Amniotic stem cell (primary cell): ENCODE measurements at places on chromosomes 2 and 18.

DNA sequence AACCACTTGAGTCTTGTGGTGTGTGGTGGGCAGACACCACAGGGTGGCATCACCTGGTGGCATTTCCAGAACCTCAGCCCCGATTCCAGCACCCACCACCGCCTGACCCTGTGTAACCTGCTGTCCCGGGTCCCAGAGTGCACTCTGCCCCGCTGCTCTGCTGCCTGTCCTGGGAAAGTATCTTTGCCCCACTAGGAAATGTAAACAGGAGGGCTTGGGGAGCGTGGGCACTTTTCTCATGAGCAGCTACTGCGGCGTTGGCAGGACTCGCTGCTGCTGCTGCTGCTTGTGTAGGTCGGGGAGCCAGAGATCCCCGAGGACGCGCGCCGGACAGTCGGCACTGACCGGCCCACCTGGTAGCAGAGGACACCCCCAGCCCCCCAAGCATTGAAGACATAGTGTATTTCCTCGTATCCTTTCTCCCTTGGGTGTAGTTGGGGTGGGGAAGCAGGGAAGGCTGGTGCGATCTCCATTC, 13.4 kb downstream of the DTYMK start:
- no peak for DNase-seq

DNA sequence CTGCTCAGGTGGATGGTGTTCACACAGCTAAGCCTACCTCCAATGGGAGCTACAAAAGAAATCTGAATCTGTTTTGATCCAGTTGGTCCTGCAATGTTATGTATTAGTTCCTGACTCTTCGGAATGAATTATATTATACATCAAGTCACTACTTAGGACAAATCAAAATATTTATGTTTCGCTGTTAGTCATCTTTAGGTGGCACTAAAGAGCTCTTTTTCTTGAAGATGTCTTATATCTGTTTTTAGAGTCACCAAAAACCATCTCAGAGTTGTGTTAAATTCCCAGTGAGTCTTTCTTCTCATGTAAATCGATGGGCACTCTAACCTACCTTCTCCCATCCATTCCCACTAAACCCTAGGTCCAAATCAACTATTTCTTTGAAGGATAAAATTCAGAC, 2.2 kb downstream of the DNER start:
- DNase-seq = no peak

DNA sequence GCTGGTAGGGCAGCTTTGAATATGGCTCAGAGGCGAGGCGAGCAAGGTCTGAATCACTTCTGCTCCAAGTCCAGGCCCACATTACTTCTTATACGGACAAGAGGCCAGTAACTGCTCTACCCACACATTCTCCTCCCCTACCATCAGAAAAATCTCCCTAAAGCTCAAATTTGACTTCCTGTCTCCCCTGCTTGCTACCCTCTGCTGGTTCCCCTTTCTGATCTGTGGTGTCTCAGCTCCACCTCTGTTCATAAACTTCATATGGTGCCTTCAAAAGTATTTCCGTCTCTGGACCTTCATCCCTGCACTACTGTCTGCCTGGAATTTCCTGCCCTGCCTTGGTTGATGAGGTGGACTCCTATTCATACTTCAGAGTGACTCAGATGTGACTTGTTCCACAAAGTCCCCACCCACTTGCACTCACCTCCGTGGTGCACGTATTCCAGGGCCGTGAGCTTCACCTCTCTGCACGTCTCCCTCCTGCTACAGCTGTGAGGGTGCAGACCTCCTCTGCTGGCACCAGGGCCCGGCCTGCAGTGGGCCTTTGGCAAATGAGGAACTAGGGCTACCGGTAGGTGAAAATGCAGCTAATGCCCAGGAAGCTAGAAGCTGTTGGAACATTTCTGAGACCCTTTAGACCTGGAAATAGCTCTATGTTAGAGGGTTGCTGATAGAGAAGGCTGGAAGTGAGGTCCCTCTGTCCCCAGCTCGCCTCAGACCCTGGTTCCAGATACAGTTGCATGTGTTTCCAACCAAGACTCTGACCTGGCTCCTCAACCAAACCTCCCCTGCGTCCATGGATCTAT, 24.6 kb upstream of the KCMF1 start:
- DNase-seq = peak; percentile 67

GRCh38 chr2:62293490-62294271, 97.8 kb downstream of the B3GNT2 start:
- DNase-seq = no peak

GRCh38 chr2:230953845-230954244, 28.8 kb upstream of the GPR55 start:
- DNase-seq = no peak

DNA sequence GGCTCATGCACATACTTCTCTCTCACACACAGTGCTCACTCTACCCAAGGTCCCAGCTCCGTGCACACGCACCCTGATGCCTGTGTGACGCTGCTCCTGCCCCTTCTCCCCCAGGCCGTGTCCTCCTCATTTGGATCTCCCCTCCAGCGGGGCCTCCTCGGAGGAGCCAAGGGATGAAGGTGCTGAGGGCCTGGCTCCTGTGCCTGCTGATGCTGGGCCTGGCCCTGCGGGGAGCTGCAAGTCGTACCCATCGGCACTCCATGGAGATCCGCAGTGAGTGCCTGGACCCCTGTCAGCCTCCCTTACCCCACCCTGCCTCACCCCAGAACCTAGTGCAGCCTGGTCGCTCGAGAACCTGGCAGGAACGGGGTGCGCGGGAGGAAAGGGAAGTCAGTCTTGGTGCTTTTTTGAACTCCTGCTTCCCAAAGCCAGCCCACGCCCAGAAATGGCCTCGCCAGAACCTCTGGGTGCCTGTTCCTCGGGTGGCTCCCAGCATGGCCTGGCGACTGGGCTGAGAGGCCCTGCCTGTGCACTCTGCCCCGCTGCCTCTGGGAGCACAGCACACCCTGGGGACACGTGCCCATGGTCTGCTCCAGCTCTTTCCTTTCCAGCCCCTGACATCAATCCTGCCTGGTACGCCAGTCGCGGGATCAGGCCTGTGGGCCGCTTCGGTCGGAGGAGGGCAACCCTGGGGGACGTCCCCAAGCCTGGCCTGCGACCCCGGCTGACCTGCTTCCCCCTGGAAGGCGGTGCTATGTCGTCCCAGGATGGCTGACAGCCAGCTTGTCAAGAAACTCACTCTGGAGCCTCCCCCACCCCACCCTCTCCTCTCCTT, at the start of gene PRLH:
TSS of gene PRLH (plus strand) at position 174 of the 835 bp plus-strand sequence. CDS start at position 174, 0 bp downstream.
- no peak for DNase-seq

DNA sequence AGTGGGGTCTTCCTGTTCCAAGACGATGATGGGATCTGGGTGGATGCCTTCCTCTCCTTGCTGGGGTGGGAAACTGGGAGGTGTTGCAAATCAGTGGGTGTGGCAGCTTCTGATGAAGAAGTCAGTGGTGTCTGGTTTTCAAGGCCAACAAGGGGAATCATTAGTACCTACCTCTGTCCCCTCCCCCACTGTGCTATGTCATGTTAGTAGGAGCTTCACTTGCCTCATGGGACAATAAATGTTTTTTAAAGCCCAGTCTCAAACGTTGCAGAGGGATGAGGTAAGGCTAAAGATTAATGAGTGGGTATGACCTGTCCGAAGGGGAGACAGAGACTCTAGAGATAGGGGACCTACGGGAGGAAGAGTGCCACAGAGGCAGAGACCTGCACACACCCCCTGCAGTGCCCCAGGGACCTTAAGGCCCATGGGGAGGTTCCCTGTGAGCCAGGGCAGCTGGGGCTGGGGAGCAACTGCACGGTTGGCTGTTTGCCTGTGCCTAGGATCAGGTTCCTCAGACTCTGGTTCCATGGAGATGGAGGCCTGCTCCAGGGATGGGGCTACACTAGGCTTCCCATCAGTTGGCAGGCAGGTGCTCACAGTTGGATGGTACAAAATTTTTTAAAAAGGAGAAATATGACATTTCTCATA, 37.8 kb upstream of the SLC1A4 start:
- DNase-seq = no peak

DNA sequence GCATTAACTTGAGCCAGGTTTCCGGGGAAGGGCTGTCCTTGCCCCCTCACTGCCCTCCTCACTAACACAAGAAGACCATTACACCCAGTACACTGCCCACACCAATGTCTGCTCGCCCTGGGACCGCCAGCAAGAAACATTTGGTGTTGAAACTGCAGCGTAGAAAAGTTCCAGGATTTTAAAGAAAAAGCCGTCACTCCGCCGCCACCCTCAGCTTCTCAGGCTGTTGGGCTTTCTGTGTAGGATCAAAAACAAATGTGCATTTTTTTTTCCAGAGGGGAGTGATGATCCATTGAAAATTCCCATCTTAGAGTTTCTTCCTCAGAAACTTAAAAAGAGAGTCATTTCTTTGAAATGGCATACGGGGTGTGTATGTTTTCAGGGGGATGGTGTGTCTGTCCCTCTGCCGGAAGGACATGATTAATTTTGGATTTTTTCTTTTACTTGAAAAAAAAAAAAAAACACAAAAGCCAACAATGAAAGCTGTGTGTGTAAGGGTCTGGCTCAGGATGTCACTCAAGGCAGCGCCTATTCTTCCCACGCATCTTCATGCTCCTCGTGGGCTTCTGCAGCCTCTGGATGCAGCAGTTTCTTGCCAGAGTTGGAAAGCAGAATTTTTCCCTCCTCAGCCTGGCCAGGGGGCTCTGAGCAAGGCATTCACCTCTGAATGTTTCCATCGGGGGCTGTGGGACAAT, 184.9 kb downstream of the GLI2 start:
- DNase-seq = no peak

- DNase-seq = peak; percentile 83
Observed at GRCh38 chr2:216583147-216583546, 50.1 kb upstream of the IGFBP2 start.

- DNase-seq = no peak
Observed at GRCh38 chr2:49241991-49242390, 87.7 kb upstream of the FSHR start.

DNA sequence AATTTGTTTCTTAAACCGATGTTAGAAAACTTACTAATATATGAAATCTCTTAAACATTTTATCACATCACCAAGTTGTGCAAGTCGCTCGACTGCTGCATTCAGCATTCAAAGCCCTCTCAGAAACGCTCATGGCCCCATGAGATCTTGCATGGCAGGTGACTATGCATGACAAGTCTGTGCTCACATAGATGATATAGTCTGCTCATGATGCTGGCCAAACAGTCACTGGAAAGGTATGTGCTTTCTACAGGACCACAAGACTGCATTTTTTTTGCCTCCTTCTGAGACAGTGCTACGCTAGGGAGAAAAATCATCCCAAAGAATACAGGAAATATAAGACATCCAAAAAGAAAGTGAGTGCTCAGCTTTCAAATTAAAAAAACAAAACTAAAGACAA, 98.3 kb upstream of the ZBTB14 start:
- no peak for DNase-seq

GRCh38 chr2:195338856-195339255, 318.2 kb upstream of the SLC39A10 start:
- no peak for DNase-seq

DNA sequence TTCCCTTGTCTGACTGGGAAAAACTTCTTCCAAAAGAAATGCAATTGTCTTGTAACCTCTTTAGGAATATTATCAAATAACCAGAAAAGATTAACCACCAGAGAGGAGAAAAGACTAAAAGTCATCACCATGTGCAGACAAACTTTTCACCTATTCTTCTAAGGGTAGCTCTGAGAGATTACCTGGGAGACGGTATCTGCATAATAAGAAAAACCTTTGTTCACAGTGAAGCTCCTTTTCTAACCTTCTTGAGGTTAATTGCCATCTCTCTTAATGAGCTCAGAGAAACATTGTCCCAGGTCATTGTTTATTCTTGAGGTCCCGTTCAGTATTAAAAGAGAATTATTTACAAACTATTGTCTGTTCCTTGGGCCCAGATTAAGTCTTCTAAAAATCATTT, 1091.2 kb upstream of the LRRTM1 start:
- no peak for DNase-seq

- no peak for DNase-seq
Observed at GRCh38 chr2:204628926-204629712, 83.8 kb downstream of the PARD3B start.

GRCh38 chr2:101205521-101206479, 46.9 kb upstream of the CNOT11 start:
- DNase-seq = peak; percentile 77

DNA sequence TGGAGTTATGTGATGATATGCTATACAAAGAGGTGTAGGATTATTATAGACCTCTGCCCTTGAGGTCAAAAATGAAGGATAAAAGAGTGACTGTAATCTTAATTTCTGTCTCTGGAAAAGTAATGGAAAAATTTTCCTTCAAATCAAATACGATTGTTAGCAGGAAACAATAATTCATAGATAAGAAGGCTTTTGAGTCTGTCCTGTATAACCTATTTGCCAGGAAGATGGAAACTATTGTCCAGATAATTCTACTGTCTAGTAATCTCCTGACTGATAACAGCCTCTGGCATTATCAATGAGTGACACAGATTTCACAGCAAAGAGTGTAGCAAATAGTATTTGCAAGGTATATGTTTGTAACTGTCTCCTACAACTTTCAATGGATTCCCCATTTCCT, 307.8 kb downstream of the MTX2 start:
- DNase-seq = no peak

DNA sequence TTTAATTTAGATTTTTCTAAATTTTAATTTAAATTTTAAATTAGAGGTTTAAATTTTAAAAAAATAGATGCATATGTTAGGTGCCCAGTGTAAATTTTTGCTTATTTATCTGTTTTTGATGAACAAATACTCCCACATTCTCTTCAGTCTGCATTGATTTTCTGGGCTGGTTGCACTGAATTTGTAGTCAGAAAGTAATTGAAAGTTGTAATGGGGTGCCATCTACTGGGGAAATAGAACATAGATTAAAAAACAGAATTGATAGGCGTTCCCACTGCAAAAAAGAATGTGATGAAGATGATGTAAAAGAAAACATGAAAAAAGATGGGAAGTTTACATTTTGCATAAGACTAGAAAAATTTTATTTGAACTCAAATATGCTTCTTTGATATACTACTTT, 51.7 kb upstream of the CCDC85A start:
- peak; percentile 4 for DNase-seq

DNA sequence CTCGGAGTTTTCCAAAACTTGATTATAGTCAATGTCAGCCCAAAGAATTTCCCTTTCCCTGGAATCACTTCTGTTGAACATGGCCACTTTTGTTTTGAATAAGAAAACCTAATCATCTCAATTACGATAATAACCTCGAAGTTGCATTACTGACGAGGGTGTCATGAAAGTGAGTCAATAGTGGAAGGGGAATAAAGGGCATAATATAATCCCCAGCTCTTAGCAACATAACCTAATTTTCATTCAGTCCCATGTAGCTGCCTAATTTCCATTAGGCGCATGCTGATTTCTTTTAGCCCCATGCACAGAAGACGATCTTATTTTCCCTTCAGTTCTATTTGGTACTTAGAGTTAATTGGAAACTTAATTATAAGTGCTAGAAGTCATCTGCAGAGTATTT, 51.1 kb upstream of the RAPH1 start:
- no peak for DNase-seq

GRCh38 chr18:69723434-69723833, 224.2 kb downstream of the CD226 start:
- DNase-seq = no peak

DNA sequence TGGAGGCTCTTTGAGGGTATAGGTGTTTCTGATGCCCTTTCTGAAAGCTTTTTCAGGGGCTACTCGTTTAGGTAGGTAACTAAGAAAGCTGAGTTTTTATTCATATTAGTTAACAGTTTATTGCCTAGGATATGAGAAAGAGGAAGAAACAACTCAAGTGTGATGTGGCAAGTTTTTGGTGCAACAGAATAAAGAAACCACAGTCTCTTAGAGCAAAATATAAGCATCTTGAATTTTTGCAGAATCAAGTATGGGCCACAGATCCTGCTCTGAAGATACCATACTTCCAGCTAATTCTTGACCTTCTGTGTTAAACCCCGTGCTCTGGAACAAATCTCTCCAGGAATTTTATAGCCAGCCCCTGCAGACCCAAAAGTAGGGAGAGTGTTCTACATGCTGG, 147.7 kb upstream of the SLC1A4 start:
- no peak for DNase-seq

GRCh38 chr2:112480530-112481049, 1.4 kb upstream of the TTL start:
- no peak for DNase-seq
